Astrocyte of the cerebellum (primary cell): ENCODE measurements at places on chromosomes 11 and 22.

- no peak for DNase-seq
These were observed 51.6 kb downstream of the SMIM38 start for GRCh38 chr11:69207165-69207889.

- peak; percentile 80 for DNase-seq
These were observed 38.8 kb upstream of the CHRNA10 start for GRCh38 chr11:3709977-3710376.

GRCh38 chr22:22931557-22932270 is 44.1 kb downstream of the IGLL5 start:
- no peak for DNase-seq

- DNase-seq: no peak
These were observed 131.4 kb upstream of the POU2AF2 start for GRCh38 chr11:111114091-111114490.

DNA sequence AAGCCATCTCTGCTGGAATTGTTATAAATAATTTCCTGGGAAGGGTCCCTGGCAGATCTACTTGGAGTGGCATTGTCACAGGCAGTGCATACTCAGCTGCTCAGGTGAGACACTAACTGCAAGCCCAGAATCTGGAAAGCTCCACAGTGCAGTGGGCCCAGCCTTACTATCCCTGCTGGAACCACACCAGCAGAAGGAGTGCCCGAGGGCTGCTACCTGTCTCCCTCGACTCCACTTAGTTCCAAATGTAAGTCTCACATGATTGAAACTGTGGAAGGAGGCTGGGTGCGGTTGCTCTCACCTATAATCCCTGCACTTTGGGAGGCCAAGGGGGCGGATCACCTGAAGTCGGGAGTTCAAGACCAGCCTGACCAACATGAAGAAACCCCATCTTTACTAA is 14.3 kb upstream of the SYVN1 start:
- DNase-seq: no peak

DNA sequence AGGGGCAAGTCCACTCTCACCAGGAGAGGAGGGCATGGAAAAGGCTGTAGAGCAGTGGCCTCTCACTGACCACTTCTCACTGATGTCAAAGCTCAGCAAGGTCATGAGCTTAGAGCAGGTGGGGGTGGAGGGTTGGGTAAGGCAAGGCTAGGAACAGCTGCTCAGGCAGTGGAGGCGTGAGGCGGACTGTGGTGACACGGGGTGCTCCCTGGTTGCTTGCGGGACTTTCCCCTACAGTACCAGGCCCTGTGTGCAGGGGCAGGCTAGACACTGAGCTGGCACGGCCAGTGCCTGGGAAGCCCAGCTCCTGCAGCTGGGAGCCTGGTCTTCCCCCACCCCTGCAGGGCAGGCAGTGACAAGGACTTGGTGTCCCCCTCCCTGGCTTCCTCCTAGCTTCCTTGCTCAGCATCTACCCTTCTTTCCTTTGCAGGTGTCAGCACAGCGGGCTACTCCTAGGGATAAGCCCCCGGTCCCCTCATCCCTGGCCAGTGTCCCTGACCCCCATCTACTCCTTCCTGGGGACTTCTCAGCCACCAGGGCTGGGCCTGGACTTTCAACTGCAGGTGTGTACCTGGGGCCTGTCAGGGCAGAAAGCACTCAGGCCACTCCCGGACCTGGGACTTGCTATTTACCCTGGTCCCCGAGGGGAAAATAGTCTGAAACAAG is 45.6 kb downstream of the PISD start:
- no peak for DNase-seq

DNA sequence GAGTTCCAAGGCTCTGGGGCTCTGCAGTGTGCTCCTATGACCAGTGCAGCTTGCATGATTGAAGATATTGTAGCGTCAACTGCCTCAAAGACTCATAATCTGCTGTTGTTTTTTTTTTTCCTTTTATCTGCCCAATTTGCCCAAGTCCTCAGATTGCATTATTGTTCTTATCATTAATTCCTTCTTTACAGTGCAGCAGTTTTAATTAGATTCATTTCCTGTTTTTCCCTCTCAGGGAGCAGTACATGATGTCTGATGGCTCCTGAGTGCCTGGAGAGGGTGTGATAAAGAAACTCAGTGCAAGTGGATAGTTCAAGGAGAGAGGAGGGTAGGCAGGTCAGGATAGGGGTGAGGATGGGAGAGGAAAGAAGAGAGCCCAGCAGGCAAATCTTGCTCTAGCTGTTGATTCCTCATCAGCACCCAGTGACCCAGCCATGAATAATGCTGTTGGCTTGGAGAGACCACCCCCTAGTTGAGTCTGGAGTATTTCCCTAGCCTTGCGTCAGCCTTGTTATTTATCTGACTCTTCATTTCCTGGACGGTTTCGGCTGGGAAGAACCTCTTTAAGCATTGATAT is 219.6 kb upstream of the SESN3 start:
- DNase-seq: no peak

DNA sequence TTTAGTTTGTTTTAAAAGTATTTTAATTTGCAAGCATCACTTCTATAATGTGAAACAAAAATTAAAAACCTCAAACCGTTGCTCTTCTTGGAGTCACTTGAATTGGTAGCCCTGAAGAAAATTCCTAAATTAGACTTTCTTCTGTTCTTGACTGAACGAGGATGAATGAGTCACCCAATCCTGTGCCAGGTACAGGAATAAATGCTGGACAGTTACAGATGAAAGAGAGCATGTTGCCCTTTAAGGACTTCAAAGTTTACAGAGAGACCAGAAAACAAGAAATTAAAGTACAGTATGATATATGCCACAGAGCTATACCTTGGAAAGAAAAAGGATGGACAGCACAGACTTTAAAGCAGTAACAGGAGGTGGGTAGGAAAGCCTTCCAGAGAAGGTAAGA is 41.3 kb upstream of the CXCR5 start:
- peak; percentile 23 for DNase-seq

GRCh38 chr11:71144736-71145135 is 107.6 kb downstream of the SHANK2 start:
- DNase-seq: no peak

GRCh38 chr22:32352681-32353080 is 5.0 kb upstream of the RFPL3 start:
- no peak for DNase-seq
